Activated CD4-positive, alpha-beta memory T cell treated with anti-CD3 and anti-CD28 coated beads, Interleukin-2, amount 10 ng/mL, durations not matched to agents 7 days and 5 days (primary cell): ENCODE measurements at places on chromosomes 4 and X. TPM values are rescaled to one million over a fixed set of nuclear protein-coding genes. Genes with fewer than 3 reads are reported as not detected.

The LRIT3 gene
- 0.10 TPM for total RNA-seq

DNA sequence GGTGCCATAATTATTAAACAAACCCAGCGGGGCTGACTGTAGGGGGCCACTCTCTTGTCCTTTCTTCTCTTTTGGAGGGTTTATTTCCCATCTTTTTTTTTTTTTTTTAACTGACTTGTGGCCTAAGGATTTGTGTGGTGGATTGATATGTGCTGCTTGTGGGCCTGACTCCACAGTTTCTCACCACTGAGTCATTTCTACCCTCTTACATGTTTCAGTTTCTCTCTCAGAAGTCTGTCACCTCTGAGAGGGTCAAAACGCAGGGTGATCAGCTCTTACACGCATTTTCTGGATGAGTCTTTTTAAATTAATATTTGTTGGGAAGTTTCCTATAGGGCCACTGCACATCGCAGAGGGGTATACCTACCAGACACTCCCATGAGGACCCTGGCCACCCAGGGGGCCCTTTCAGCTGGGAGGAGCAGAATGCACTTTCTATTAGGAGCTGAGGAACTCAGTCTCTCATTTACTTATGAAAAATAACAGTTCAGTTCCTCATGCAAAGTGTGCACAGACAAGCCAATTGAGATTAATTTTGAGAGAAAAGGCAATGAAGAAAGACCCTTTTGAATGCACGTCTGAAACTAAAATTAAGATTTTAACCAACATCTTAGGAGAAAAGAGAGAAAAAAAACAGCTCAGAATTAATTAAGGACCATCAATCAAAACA, 407.9 kb downstream of the TECRL start:
- no peaks in the 10 kb centered on the region for H3K27me3 ChIP-seq
- H3K27ac ChIP-seq = no peak overlapping the region
- no peaks in the 10 kb centered on the region for H3K36me3 ChIP-seq
- no peak overlapping the region for H3K4me3 ChIP-seq
- no peak for DNase-seq

GRCh38 chr4:155566354-155566753, 100.3 kb upstream of the GUCY1A1 start:
- no peak overlapping the region for H3K27ac ChIP-seq
- peaks cover 2% of the 10 kb centered on the region for H3K27me3 ChIP-seq
- no peak for DNase-seq
- H3K36me3 ChIP-seq = no peaks in the 10 kb centered on the region

DNA sequence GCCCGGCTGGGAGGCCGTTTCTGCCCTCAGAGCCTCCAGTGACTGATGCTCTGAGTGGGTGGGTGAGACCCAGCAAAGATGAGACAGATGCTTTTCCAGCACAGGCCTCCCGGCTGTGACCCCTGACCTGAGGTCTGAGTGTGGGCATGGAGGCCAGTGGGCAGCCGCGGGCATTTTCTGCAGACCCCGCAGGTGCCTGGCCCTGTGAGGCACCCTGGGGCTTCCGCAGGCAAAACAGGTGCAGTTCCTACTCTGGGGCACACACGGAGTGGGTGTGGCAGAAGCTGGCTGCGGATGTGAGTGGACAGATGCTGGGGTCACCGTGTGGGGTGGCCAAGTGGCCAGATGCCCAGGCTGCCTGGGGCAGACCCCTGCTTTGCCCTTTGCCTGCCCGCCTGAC, 14.8 kb downstream of the HTRA3 start:
- H3K27ac ChIP-seq = no peak overlapping the region
- no peaks in the 10 kb centered on the region for H3K4me1 ChIP-seq
- no peaks in the 10 kb centered on the region for H3K27me3 ChIP-seq
- H3K36me3 ChIP-seq = no peaks in the 10 kb centered on the region

- no peaks in the 10 kb centered on the region for H3K4me1 ChIP-seq
- H3K27ac ChIP-seq = no peak overlapping the region
- no peaks in the 10 kb centered on the region for H3K36me3 ChIP-seq
- H3K4me3 ChIP-seq = no peak overlapping the region
- DNase-seq = no peak
These were observed 118.7 kb downstream of the FHIP1A start for GRCh38 chr4:151527699-151528098.

- DNase-seq = no peak
- H3K27ac ChIP-seq = no peak overlapping the region
- no peak overlapping the region for H3K4me3 ChIP-seq
- H3K4me1 ChIP-seq = no peaks in the 10 kb centered on the region
These were observed 79.4 kb downstream of the JADE3 start for GRCh38 chrX:46991664-46992063.

The BEND2 gene
- not detected for total RNA-seq

DNA sequence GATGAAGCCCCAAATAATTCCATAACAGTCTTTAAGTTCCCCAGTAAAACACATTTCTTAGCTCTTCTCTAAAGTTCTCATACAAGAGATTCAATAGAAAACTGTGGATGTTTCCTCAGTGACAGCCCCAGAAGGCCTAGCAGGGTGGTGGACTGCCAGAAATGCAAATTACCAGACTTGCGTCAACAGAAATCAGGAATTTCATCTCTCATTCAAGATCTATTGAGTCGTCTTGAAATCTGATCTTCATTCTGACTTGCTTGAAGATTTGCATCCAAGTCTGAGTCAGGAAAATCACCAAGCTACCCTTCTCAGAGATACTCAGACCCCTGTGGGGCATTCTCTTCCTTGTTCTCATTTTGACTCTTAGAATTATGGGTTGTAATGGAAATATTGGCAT, 68.9 kb upstream of the NDP start:
- DNase-seq = no peak
- no peaks in the 10 kb centered on the region for H3K4me1 ChIP-seq
- H3K27ac ChIP-seq = no peak overlapping the region
- H3K4me3 ChIP-seq = no peak overlapping the region
- H3K36me3 ChIP-seq = no peaks in the 10 kb centered on the region

- H3K4me3 ChIP-seq = peak overlapping the region; percentile 91
- H3K27ac ChIP-seq = peak overlapping the region; percentile 73
- H3K27me3 ChIP-seq = peaks cover 12% of the 10 kb centered on the region
- DNase-seq = peak; percentile 65
- peaks cover 7% of the 10 kb centered on the region for H3K36me3 ChIP-seq
- H3K4me1 ChIP-seq = peaks cover 26% of the 10 kb centered on the region
These were observed 2.3 kb downstream of the ZNF827 start for GRCh38 chr4:145936142-145936996.

- DNase-seq = no peak
- no peaks in the 10 kb centered on the region for H3K4me1 ChIP-seq
- H3K4me3 ChIP-seq = no peak overlapping the region
- H3K36me3 ChIP-seq = no peaks in the 10 kb centered on the region
- H3K27ac ChIP-seq = no peak overlapping the region
These were observed 101.2 kb upstream of the CBLL2 start for GRCh38 chrX:22171287-22172060.

- H3K27me3 ChIP-seq = peaks cover 4% of the 10 kb centered on the region
- no peaks in the 10 kb centered on the region for H3K4me1 ChIP-seq
- H3K4me3 ChIP-seq = no peak overlapping the region
- DNase-seq = no peak
- H3K27ac ChIP-seq = no peak overlapping the region
- H3K36me3 ChIP-seq = no peaks in the 10 kb centered on the region
These were observed 59.3 kb upstream of the CLDN34 start for GRCh38 chrX:9907645-9908387.

DNA sequence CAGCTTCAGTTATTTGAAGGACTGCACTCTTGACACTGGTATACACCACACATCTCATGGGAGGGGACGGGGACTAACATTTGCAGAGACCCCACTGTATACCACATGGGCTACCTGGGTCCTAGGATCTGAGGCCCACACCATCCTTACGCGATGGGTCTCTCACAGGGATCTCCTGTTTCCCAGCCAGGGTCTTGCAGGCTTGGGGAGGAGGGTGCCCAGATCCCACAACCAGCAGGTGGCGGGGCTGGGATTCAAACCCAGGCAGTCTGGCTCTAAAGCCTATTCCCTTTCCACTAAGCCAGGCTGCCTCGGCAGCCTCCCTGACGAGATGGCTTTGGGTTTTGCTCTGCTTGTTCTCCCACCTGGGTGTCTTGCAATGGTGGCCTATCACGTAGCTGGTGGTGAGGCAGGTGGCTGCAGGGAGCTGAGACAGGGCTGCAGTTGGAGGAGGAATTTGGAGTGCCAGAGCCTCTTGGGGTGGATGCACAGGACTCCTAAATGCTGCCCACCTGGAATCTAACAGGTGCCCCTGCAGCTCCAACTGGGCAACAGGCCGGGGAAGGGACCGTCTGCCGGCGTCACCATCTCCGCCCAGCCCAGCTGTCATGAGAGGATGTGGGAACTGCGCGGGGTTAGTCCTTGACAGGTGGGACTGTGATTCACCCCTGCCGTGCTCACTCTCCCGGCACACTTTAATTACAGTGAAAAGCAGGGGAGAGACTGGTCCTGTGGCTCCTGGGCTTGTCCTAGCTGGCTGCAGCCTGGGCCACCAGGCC, 110.7 kb downstream of the PSAPL1 start:
- H3K4me3 ChIP-seq = no peak overlapping the region
- H3K4me1 ChIP-seq = no peaks in the 10 kb centered on the region
- no peak overlapping the region for H3K27ac ChIP-seq
- no peaks in the 10 kb centered on the region for H3K27me3 ChIP-seq
- no peaks in the 10 kb centered on the region for H3K36me3 ChIP-seq
- DNase-seq = no peak

The GPR78 gene
- total RNA-seq = 0.08 TPM

DNA sequence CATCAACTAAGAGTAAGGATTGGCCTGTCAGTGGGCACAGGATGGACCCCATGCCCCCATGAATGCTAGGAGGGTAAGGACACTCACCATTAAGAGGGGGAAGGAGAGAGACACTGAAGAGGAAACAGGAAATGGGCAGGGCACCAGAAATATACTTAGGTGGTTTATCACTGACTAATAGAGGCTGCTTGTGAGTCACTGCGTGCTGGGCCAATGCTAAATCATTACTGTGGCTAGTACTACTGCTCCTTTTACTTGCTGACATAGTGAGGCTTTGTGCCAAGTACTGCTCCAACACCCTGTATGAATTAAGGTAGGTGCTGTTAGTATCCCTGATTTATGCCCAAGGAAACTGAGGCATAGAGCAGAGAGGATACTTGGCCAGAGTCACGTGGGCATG, 130.4 kb upstream of the FRMPD4 start:
- H3K4me3 ChIP-seq = no peak overlapping the region
- no peak for DNase-seq
- peaks cover 1% of the 10 kb centered on the region for H3K4me1 ChIP-seq
- no peaks in the 10 kb centered on the region for H3K36me3 ChIP-seq
- no peaks in the 10 kb centered on the region for H3K27me3 ChIP-seq
- H3K27ac ChIP-seq = no peak overlapping the region

The BMX gene
- not detected for total RNA-seq

DNA sequence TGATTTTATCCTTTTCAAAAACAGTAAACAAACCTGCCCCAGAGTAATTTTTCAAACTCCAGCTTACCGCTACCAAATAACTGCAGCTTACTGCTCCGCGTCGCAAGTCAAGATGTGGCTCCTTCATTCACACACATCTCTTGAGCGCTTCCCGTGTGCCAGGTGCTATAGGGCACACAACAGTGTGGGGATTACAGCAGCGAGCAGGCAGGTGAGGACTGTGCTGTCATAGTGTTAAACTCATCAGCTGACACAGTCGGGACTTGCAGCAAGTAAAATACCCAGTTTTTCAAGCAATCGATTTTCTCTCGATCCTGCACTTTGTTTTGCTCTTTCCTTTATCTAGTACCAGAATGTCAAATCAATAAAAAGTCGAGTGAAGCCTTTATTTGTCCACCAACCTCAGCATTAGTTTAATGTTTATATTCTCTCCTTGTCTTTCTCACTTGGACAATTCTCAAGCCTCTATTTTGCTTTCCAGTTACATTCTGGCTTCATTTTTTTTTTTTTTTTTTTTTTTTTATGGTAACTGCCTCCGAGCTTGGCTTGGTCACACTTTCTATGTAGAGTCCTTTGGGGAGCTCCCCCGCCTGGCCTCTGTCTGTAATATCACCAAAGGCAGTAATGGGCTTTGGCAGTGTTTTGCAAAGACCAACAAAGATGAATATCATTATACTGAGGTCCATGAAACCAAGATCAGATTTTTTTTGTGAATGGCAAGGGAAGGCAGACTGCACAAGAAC, 8.3 kb upstream of the ASB5 start:
- no peaks in the 10 kb centered on the region for H3K36me3 ChIP-seq
- H3K4me3 ChIP-seq = no peak overlapping the region
- no peak for DNase-seq
- peaks cover 3% of the 10 kb centered on the region for H3K27me3 ChIP-seq
- no peak overlapping the region for H3K27ac ChIP-seq
- no peaks in the 10 kb centered on the region for H3K4me1 ChIP-seq

DNA sequence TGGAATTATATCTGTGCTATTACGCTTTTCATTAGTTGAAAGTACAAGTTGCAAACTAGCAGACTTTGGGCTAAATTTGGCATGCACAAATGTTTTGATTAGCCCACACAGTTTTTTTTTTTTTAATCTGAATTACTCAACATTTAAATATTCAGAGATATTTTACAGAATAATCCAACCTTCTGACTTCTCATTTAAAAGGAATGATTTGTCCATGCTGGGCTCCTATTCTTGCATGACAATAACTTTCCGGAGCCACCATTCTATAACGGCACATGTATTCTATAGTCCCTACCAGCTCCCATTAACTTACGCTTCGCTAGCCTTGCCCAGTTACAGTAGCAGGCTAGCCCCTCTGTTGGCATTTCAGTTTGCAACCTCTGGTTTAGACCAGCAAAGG, 219.3 kb upstream of the FTHL17 start:
- no peak overlapping the region for H3K4me3 ChIP-seq
- no peaks in the 10 kb centered on the region for H3K4me1 ChIP-seq
- H3K27me3 ChIP-seq = no peaks in the 10 kb centered on the region
- no peak overlapping the region for H3K27ac ChIP-seq
